Activated effector memory CD4-positive, alpha-beta T cell treated with anti-CD3 and anti-CD28 coated beads, Interleukin-2, amount 50 U/mL, for 16 hours (primary cell): ENCODE measurements at places on chromosomes 13 and 19.

GRCh38 chr13:66077132-66077689 lies 1152.9 kb downstream of the PCDH9 start:
- DNase-seq: no peak

DNA sequence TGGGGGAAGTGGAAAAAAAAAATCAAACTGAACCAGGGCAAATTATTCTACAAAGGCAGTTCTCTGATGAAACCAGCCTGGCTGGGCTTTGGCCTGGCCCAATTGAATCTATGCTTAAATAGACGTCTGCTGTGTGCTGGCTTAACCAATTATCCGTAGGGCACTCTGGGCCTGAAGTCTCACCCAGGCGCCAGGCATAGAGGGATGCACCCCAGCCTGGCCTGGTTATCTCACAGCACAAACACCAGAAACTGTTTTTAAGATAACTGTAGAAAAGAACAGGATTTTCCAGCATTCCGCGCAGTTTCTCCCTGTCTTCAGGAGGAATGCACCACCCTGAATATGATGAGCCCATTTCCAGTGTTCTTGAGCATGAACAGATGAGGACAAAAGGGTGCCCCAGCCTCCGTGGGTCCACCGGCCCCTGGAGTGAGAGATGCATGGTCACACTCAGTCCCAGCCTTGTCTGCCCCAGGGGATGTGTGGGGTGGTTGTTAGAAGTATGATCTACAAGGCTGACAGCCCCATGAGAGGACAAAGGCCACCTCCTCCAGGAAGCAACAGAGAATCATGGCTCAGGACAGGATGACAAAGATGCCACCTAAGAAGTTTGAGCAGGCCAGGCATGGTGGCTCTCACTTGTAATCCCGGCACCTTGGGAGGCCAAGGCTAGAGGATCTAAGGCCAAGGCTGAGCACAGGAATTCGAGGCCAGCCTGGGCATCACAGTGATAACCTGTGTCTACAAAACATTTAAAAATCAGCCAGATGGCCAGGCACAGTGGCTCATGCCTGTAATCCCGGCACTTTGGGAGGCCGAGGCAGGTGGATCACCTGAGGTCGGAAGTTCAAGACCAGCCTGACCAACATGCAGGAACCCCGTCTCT lies 50.2 kb downstream of the PEPD start:
- peak; percentile 47 for DNase-seq

DNA sequence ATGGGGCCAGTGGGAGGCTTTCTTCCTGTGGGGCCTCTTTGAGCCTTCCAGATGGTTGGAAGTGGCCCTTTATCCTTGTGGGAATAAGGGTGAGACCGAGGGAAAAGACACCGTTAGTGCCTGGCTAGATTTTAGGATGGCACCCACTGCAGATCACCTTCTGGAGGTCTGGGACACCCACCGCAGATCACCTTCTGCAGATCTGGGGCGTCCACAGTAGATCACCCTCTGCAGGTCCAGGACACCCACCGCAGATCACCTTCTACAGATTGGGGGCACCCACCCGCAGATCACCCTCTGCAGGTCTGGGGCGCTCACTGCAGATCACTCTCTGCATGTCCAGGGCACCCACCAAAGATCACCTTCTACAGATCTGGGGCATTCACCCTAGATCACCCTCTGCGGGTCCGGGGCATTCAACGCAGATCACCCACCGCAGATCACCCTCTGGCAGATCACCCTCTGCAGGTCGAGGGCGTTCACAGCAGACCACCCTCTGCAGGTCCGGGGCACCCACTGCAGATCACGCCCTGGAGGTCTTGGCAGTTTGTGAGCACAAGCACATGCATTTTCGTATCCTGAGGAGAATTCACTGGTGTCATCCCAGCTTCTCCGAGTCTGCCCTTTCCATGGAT lies 153.4 kb upstream of the TSHZ3 start:
- no peak for DNase-seq

GRCh38 chr13:89515948-89516347 lies 1831.5 kb upstream of the MIR17HG start:
- no peak for DNase-seq

GRCh38 chr13:70353096-70353495 lies 244.8 kb upstream of the KLHL1 start:
- DNase-seq: no peak

GRCh38 chr19:18737954-18738351 lies 53.2 kb downstream of the COMP start:
- DNase-seq: no peak

DNA sequence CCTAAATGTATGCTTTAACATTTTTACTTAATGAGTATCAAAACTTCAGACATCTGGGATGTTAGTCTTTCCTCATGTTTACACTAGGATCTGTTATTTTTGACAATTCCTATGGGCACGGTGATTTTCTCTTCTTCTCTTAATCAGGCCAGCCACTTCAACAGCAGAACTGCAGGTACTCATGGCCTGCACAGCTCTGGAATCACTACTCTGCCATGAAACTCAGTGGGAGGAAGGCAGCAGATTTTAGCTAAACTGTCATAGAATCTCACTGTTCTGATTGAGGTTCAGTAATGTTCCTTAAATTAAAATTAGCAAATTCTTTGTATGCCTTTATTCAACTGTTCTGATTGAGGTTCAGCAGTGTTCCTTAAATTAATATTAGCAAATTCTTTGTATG lies 1083.0 kb downstream of the SLITRK5 start:
- no peak for DNase-seq

DNA sequence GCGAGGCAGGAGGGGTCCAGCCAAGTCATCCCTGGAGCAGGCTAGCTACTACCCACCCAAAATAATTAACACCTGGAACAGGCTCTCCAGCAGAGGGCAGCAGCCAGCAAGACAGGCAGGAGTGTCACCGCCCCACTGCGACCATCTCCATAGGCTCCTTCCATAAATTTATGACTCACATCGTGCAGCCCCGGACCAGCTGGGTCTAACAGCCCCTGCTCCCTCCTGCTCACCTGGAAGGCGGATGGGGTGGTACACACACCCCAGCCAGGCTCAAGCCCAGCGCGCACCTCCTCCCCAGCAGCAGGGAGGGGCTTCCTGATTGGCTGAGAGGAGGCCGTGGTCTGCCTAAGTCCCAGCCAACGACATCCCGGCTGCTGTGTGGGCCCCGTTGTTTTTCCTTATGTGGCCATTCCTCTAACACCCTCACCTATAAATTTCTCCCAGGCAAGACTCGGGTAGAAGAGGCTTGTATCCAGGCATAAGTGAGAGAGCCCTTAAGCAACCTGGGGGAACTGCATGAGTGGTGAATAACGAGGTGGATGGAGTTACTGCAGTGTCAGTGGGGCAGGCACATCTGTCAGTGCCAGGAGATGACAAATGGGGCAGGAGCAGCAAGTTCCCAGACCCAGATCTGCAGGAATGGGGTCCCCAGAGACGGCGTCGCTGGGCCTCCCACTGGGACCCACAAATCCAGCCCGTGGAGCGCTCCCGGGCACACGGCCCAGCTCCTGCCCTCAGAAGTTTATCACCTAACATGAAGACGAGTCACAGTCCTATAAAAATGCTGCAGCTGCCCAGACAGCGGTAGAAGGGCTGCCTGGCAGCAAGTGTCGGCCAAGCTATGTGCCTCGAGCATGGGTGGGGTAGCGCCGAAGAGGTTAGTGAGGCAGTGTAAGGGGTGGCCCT lies 43.1 kb downstream of the CEBPG start:
- DNase-seq: peak; percentile 87

DNA sequence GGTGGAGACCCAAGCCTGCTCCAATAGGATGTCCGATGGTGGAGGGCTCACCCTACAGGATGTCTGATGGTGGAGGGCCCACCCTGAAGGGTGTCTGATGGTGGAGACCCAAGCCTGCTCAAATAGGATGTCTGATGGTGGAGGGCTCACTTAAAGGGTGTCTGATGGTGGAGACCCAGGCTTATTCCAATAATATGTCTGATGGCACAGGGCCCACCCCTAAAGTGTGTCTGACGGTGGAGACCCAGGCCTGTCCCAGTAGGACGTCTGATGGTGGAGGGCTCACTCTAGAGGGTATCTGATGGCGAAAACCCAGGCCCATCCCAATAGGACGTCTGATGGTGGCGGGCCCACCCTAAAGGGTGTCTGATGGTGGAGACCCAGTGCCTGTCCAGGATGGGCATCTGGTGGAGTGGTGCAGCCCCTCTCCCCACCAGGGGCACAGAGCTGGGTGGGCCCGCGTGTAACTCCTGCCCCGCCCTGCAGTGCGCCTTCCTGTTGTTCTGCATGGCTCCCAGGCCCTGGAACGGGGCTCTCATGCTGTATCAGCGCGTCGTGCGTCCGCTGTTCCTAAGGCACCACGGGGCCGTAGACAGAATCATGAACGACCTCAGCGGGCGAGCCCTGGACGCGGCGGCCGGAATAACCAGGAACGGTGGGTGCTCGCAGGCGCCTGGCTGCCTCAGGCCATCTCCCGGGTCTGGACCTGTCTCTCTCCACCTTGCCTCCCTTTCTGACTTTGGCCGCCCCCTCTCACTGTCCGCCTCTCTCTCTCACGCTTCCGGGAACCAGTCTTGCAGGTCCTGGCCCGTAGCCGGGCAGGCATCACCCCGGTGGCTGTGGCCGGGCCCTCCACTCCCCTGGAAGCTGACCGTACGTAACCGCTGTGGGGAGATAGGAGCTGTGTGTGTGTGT lies 5.1 kb downstream of the REEP6 start:
- no peak for DNase-seq

- no peak for DNase-seq
Measured at GRCh38 chr13:96052656-96053002, 572 bp downstream of the UGGT2 start.

- DNase-seq: peak; percentile 68
Measured at GRCh38 chr13:52454459-52454819, 839 bp upstream of the CKAP2 start.

GRCh38 chr19:14782626-14783409 lies 4.5 kb upstream of the ADGRE2 start:
- DNase-seq: no peak

- DNase-seq: peak; percentile 75
Measured at GRCh38 chr19:49746206-49746958, 16.7 kb downstream of the TSKS start.

GRCh38 chr13:102100234-102100633 lies 301.6 kb downstream of the FGF14 start:
- no peak for DNase-seq

DNA sequence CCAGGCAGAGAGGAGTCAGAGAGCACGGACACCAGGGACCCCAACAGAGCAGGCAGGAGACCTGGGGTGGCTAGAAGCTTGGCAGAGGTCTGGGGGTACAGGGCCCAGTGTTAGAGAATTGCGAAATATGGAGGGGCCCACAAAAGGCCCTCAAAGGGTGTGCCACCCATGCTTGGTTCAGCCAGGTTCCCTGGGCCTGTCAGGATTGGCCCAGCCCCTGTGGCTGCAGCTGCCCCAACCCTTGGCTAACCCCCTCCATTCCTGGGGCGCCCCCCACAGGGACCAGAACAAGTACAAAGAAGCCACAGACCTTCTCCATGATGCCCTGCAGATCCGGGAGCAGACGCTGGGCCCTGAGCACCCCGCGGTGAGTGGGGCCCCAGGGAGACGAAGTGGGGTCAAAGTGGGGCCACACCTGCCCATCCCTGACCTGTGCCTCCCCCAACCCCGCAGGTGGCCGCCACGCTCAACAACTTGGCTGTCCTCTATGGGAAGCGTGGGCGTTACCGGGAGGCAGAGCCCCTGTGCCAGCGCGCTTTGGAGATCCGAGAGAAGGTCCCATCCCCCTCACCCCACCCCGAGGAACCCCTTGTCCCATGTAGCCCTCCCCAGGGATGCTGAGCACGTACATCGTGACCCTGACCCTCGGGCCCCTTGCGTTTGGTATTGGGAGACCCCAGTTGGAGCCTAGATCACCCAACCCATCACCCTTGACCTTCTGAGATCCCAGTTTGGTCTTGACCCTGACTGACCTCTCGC lies 8.0 kb downstream of the KLC3 start:
- DNase-seq: no peak

DNA sequence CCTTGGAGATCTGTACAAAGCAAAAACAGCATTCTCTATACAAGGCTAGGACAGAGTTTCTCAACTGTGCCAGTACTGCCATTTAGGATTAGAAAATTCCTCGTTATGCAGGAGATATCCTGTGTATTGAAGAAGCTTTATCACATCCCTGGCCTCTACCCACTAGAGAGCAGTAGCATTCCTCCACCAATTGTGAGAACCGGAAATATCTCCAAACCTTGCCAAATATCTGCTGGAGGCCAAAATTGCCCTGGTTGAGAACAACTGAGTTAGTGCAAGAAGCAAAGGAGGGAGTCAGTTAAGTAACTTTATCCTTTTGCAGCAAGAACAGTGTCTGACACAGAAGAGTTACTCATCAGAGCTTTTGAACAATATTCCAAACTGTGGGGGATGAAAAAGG lies 16.2 kb upstream of the FREM2 start:
- DNase-seq: no peak

GRCh38 chr19:6736169-6736916 lies 1.0 kb downstream of the GPR108 start:
- peak; percentile 89 for DNase-seq

GRCh38 chr19:10817291-10818038 lies 18.5 kb downstream of the TMED1 start:
- no peak for DNase-seq

DNA sequence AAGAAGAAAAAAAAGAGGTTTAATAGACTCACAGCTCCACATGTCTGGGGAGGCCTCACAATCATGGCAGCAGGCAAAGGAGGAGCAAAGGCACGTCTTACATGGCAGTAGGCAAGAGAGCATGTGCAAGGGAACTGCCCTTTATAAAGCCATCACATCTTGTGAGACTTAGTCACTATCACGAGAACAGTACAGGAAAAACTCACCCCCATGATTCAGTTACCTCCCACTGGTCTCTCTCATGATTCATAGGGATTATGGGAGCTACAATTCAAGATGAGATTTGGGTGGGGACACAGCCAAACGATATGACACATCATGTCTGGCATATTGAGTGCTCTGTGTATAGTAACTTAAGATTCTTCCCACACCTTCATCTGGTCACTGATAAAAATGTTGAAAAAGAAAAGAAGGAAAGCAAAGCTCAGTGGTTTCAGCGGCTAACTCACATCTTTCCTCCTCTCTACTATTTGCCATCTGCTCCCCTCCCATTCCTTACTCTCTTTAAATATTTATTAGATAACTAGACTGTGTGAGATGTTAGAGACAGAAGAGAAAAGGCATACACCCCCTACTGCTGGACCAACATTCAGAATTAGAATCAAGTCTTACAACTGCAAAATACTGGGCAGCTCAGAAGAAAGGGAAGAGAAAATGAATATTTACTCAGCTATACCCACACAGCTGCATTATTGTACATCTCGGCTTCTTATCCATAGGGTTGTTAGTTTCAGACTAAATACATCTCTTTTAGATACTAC lies 60.1 kb upstream of the AKAP11 start:
- DNase-seq: no peak

- no peak for DNase-seq
Measured at GRCh38 chr13:73981595-73981994, 152.6 kb downstream of the KLF12 start.

- no peak for DNase-seq
Measured at GRCh38 chr13:49810567-49811526, 18.4 kb upstream of the KPNA3 start.

- DNase-seq: peak; percentile 71
Measured at GRCh38 chr19:16376649-16377048, 52.0 kb downstream of the KLF2 start.

DNA sequence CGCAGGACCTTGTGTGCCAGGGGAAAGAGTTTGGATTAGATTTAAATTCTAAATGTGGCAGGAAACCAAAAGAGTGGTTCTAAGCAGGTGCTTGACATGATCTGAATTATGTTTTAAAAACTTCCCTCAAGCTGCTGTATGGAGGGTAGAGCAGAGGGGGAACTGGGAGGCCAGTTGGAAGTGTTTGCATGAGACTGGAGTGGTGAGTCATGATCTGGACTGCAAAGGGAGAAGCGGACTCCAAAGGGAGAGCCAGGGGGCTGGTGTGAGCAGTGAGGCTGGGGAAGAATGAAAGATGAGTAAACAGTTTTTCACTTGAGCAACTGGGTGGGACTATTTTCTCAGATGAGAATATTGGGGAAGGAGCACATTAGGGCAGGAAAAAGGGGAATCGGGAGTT lies 206.1 kb downstream of the DNAJC15 start:
- no peak for DNase-seq
